Stimulated activated CD4-positive, alpha-beta T cell treated with anti-CD3 and anti-CD28 coated beads, Interleukin-4, amount 100 ng/mL, for 1 hour (primary cell): ENCODE measurements at places on chromosomes 4 and X.

DNA sequence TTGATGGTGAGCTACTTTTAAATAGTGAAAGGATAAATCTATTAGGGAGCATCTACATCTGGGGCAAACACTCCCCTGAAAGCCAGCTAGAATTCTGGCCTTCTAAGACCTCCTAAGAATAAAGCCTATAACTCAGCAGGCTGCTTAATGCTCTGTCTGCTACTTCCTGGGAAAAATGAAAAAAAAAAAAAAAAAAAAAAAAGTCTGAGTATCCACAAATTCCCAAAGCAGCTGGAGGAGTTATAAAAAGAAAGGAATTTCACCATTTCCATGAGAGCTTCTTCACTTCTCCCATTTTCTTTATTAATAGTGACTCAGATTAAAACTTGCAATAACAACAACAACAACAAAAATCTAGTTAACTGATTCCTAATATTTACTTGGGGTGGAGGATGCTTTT lies 511.2 kb downstream of the INPP4B start:
- DNase-seq = no peak

GRCh38 chr4:176788971-176789370 lies 3.8 kb downstream of the VEGFC start:
- DNase-seq = no peak

DNA sequence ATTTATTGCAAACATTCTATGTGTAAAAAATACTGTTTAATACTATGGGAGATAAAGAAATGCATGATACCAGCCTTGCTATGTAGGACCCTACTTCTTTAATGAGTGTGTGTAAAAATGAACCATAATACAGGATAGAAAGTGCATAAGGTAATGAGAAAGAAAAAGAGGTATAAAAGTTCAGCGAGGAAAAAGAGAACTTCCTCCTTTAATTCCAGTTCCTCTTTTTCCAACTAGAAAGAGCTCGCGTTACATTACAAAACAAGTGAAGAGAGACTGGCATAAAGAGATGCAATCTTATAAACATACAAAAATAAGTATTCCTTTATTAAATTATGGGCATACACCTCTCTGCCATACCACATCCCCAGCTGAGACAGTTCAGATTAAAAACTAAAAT lies 77.4 kb downstream of the ANKRD17 start:
- DNase-seq = no peak

DNA sequence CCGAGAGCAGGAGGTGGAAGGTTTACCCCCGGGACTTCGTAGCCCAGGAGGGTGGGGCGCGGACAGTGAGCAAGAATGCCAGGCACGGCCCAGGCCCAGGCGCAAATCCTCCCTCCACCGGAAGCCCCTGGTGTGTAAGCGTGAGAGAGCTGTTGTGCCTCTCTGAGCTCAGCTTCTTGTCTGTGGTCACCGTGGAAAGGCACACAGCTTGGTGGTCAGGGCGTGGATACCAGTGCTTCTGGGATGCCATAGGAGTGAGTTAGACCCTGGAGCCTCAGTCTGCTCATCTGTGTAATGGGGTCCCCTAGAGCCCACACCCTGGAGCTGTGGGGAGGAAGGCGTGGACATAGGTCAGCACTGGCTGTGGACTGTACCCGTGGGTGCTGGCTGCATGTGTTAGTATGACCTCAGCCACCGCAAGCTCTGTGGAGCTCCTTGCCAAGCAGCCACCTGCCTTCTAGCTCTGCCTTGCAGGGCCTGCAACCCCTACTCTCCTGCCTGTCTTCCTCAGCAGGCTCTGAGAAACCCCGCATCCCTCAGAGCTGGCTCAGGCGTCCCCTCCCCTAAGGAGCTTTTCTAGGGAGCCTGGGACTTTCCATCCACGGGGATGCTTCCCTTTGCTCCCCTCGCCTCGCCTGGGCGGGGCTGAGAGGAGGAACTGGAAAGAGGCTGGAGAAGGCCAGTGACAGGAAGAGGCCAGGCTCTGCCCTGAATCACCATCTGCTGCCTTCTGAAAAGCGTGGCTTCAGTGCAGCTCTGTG lies 28.0 kb upstream of the AFAP1 start:
- no peak for DNase-seq

- DNase-seq = no peak
Measured at GRCh38 chrX:632366-633042, 1.9 kb downstream of the SHOX start.

DNA sequence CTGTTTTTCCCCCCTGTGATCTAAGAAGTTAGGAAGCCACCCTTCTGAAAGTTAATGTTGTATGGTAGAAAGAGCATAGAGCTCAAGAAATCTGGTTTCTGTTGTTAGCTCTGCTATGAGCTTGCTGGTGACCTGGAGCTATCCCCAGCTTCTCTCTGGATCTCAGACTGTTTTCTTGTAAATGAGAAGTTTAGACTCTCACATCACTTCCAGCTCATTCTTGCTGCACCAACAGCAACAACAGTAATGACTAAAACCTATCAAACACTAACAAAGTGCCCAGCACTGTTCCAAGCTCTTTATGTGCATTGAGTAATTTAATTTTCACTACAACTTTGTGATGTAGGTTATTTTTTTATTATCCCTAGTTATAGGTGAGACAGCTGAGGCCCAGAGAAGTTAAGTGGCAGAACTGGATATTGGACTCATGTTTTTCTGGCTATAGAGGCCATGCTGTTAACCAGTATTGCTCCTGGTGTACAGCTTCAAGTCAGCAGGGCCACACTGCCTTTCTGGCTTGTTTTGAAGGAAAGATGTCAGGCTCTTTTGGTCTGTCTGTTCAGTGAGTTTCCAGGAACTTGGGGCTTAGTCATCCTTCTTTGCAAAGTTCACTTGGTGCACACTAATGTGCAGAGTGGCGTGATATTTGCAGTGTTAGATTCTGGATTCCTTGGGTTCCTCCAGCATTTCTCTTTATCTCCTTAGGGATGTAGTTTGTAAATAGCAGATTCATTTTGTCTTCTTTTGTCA lies 27.8 kb upstream of the TMEM164 start:
- DNase-seq = no peak

- no peak for DNase-seq
Measured at GRCh38 chr4:158094413-158095134, 78.3 kb downstream of the GASK1B start.

GRCh38 chrX:18877469-18877868 lies 106.4 kb downstream of the PHKA2 start:
- DNase-seq = no peak

DNA sequence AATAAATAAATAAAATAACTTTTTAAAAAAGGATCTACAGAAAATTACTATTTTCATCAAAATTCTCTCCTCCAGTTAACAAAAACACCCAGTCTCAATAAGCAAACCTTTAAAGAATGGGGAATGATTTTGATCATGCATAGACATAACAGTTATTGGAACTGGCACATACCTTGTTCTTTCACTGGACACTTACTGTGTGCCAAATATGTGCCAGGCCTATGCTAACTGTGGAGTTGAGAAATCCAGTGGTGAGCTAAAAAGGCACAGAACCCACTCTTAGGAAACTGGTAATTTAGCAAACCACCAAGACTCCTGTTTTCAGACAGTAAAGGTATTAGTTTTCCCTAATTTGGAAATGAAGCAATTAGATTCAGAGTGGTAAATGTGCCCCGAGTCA lies 39.1 kb downstream of the CLOCK start:
- no peak for DNase-seq

- no peak for DNase-seq
Measured at GRCh38 chrX:15906041-15906943, 51.7 kb upstream of the AP1S2 start.

DNA sequence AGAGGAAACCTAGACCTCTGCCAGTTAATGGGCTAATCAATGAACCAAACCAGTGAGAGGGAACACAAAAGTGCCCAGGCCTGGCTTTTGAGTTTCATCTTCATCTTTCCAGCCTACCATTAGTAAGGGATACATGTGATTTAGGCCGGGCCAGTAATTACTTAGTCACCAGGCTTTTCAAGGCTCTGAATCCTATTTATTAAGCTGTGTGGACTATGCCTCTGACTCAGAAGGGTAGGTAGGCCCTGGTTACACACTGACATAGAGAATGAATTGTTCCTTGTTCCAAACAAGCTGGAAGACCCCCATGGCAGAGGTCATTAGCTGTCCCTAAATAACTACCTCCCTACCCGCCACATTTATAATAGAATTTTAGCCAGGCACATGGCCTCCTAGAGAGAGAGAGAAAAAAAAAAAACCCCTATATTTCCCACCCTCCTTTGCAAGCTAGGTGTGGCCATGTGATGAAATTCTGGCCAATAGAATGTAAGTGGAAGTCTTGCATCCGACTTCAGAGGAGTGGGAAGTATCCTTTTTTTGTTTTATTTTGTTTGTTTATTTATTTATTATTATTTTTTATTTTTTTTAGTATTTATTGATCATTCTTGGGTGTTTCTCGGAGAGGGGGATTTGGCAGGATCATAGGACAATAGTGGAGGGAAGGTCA lies 112.3 kb upstream of the BCOR start:
- DNase-seq = no peak

GRCh38 chr4:94036964-94037363 lies 170.7 kb upstream of the SMARCAD1 start:
- DNase-seq = no peak

DNA sequence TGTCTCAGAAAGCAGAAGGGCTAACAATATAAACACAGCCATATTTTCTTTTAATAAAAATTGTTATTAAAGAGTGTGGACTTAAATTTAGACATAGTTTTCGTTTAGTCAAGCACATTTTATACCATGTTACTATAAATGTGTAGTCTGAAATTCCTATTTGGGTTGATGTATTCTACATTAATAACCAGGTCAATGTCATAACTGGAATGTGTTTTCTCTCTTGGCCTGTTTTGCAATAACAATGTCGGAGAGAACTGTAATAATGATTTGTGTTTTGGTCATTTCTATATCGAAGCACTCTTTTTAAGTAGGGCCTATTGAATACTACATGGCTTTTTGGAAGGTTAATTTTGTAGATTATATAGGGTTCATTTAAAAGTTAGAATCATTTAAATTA lies 5.5 kb downstream of the USO1 start:
- no peak for DNase-seq

- DNase-seq = no peak
Measured at GRCh38 chr4:38785901-38786402, 3.2 kb upstream of the TLR10 start.

GRCh38 chr4:2501034-2501594 lies 32.2 kb downstream of the RNF4 start:
- no peak for DNase-seq

GRCh38 chr4:37682701-37683401 lies 3.3 kb downstream of the RELL1 start:
- no peak for DNase-seq

- no peak for DNase-seq
Measured at GRCh38 chr4:10026485-10026884, 5.2 kb upstream of the SLC2A9 start.

- peak; percentile 10 for DNase-seq
Measured at GRCh38 chrX:53320543-53321229, 39.3 kb upstream of the IQSEC2 start.

DNA sequence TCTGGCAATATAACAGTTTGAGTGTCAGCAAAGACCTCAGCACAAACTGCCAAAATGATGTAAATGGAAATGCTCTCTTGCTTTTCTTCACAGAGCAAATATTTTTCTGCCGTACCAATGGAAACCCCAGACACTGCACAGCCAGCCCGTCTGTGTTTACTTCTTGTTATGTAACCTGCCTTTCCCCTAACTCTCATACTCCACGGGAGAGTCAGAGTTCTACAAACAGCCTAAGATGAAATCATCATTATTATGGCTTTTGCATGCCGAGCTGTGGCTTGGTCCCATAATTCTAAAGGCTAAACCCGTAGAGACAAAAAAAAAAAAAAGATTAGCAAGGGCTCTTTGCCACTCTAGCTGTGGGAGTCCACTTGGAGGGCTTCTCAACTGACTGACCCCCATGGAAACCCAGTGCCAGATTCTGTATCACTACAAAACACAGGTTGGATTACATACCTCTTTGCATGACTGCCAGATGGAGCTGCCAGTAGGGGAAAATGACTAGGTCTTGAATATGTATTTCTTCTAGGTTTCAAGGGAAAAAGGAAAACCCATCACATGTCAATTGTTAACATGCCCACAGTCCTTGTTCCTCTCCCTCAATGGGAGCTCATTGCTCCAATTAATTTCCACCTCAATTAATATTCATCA lies 197.2 kb upstream of the CNKSR2 start:
- no peak for DNase-seq

GRCh38 chr4:139628184-139629012 lies 37.2 kb upstream of the MGST2 start:
- DNase-seq = no peak

DNA sequence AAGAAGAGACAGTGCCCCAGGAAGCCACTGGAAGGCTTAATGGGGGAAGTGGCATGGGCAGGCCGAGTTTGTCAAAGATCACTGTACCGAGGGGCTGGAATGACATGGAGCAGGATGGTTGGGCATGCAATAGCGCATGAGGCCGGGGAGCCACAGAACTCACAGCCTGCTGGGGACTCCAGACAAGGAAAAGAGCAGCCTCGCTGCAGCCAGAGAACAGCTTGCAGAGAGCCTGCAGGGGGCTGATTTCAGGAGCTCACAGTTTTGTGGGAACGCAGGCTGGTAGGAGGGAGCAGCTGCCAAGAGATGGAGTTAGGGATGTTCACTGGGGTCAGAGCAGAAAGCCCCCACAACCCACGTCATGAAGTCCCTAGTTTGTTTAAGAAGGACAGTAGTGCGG lies 45.4 kb downstream of the STOX2 start:
- no peak for DNase-seq

GRCh38 chr4:131159261-131159660 lies 1989.8 kb upstream of the PCDH10 start:
- DNase-seq = no peak

GRCh38 chrX:40098264-40099054 lies 701 bp upstream of the BCOR start:
- DNase-seq = peak; percentile 42

DNA sequence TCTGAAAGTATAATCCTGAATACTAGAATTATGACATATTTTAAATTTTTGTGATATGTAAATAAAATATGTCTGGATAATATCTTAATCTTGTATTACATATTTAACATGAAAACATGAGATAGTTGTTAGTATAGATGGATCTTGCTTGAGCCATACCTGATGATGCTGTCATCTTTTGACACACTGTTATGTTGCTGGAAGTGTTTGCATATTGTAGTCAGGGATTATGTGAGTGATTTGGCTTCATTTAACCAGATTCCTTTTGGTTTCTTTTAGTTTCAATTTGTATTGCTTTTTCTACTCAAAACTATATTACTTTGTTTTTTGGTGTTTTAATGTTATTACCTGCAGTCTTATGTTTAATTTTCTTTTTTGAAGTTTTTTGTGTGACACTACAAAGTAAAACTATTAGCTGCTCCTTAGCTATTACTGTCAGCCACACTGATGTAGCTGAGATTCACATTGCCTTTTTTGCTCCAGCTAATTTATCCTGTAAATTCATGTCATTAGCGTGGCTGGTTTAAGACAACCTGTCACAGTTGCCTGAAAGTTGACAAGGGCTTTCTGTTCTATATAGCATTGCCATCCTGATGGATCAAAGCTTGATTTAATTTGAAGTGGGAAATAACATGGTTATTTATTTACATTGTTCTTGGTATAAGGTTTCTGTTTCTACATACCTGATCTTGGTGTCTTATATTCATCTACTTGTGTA lies 33.7 kb downstream of the METAP1 start:
- DNase-seq = no peak
